ENCODE measurements at places on chromosomes 2 and 18.

DNA sequence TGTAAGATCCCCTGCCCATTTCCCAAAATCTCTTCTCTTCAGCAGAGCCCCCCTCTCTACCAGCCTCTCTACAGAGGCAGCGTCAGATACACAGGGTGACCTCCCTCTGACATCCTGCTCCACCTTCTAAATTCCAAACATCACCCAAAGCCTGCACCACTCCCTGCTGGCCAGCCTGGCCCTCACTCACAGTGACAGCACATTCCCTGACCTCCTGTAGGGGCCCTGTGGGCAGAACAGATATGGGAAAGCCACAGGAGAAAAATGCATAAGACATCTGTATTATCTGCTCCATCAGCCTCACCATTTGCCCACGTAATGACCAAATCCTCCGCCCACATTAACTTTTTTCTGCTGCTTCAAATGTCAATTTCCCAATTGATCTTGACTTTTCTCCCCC is 40.6 kb downstream of the TRABD2A start:
- DNase-seq, result peak; percentile 37

- DNase-seq, result no peak
Observed at GRCh38 chr18:72675394-72675793, 131.3 kb upstream of the CBLN2 start.

- no peak for DNase-seq
Observed at GRCh38 chr2:3948191-3948590, 244.8 kb downstream of the DCDC2C start.

GRCh38 chr18:47953471-47953931 is 23.0 kb upstream of the SMAD2 start:
- peak; percentile 44 for DNase-seq

DNA sequence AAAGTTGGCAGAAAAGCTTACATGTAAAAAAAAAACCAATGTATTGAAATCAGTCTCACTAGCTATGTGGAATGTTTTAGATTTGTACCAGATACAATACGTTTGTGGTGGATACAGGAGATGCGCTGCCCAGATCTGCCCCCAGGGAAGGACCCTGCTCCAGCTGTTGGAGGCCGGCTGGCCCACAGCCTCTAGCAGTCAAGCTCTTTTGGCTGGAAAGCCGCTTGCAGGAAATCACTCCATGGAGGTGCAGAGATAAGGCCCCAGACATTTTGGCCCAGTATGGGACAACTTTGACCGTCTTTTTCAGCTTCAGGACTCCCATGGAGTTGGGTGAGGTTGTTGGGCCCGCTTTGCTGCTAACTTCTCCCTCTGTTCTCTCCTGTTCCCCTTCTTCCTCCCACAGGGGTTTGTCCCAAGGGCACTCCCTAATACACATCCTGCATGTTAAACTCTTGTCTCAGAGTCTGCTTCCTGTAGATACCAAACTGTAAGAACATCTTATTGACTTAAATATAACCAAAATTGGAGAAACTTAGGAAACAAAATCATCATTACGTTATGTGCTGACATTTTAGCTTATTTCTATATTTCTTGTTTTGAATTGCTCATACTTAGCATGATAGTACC is 1.7 kb upstream of the QPCT start:
- no peak for DNase-seq

GRCh38 chr2:13495051-13495450 is 778.3 kb downstream of the TRIB2 start:
- DNase-seq, result no peak

DNA sequence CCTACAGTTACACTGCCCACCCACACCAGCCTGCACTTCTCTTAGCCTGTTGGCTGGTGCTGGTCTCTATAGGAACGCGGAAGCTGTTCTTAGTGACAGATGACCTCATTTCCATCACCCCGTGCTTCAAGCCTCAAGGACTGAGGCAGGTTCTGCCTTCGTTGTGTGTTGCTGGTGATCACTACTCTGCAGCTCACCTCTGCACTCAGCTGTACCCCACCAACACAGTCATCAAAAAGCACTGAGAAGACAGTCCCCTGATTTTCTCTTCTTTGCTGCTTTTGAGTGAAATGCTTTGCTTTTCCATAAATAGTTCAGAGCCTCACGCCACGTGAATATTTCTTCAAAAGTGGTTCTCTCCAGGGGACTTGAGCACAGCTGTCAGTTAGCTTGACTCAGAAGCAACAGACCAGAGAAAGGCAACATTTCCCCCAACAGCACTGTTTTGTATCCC is 225.7 kb upstream of the CCDC150 start:
- DNase-seq, result no peak

- DNase-seq, result peak; percentile 87
Observed at GRCh38 chr2:39513641-39514094, 76.6 kb upstream of the MAP4K3 start.

GRCh38 chr2:50529600-50530218 is 502.2 kb downstream of the NRXN1 start:
- DNase-seq, result no peak

DNA sequence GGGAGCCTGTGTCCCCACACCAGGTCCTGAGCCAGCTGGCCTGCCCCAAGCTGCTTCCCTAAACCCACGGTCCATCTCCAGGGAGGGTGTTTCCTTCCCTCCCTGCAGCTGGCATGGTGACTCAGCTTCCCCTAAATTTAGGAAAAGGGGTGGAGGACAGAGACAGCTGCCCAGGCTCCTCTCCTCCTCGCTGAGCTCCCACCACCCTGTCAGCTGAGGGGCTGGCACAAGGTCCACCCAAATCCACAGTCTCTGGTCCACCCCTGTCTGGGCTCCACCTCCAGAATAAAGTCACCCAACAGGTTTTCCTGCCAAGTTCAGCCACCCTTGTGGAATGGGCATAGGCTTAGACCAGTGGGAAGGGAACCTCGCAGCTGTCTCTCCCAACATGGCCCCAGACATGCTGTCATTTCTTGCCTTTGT is 156.5 kb downstream of the TNS1 start:
- DNase-seq, result no peak

GRCh38 chr2:236852977-236853374 is 232.7 kb upstream of the COPS8 start:
- no peak for DNase-seq

DNA sequence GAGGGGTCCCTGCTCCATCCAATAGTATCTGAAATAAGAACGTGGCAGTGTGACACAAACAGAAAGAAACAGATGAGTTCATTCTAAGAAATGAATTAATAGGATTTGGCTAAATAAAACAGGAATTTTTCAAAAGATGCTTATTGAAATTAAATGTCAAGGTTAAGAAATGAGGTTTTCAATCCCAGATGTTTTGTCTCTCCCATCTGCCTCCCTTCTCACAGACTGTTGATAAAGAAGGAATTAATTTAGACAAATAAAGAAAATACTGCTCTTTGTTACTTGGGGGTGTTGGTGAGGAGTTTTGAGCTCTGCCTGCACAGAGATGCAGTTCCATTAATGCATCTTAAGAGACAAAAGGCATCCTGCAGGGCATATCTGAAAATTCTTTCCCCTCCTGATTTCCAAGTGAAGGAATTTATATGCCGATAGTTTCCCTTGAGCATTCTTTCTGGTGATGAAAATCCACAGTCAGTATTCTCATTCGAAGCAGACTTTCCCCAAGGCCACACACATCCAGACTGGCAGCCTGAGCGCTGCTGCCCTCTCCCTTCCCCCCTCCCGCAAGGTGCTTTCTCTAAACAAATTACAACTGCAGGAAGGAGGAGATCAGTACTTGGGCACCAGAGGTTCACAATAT is 385.4 kb upstream of the RND3 start:
- no peak for DNase-seq

- no peak for DNase-seq
Observed at GRCh38 chr2:221103930-221104329, 468.2 kb downstream of the EPHA4 start.

GRCh38 chr18:2111456-2111855 is 459.8 kb downstream of the METTL4 start:
- no peak for DNase-seq

- DNase-seq, result no peak
Observed at GRCh38 chr2:42369532-42370229, 8.7 kb upstream of the COX7A2L start.

- no peak for DNase-seq
Observed at GRCh38 chr2:113818382-113818951, 62.0 kb upstream of the SLC35F5 start.

- no peak for DNase-seq
Observed at GRCh38 chr2:10912076-10912731, 470 bp downstream of the KCNF1 start.

GRCh38 chr18:54529444-54529843 is 61.6 kb upstream of the DYNAP start:
- no peak for DNase-seq

DNA sequence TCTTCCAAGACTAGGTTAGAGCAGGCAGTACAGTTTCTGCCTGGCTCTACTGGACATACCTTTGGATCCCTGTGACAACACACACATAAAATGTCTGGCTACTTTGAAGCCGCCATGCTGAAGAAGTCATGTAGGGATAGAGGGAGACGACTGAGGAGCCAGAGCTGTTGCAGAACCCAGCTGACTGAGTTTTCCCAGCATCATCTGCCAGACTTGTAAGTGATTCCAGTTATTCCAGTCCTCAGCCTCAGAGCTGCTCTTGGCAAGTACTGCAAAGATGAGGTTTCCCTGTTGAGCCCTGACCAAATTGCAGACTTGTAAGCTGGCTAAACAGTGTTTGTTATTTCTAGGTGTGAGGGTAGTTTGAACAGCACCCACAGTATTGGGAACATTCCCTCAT is 31.5 kb upstream of the TSPYL6 start:
- DNase-seq, result no peak

- no peak for DNase-seq
Observed at GRCh38 chr2:225584796-225585195, 185.3 kb downstream of the NYAP2 start.

GRCh38 chr18:70036771-70037347 is 89.2 kb upstream of the CD226 start:
- DNase-seq, result no peak

DNA sequence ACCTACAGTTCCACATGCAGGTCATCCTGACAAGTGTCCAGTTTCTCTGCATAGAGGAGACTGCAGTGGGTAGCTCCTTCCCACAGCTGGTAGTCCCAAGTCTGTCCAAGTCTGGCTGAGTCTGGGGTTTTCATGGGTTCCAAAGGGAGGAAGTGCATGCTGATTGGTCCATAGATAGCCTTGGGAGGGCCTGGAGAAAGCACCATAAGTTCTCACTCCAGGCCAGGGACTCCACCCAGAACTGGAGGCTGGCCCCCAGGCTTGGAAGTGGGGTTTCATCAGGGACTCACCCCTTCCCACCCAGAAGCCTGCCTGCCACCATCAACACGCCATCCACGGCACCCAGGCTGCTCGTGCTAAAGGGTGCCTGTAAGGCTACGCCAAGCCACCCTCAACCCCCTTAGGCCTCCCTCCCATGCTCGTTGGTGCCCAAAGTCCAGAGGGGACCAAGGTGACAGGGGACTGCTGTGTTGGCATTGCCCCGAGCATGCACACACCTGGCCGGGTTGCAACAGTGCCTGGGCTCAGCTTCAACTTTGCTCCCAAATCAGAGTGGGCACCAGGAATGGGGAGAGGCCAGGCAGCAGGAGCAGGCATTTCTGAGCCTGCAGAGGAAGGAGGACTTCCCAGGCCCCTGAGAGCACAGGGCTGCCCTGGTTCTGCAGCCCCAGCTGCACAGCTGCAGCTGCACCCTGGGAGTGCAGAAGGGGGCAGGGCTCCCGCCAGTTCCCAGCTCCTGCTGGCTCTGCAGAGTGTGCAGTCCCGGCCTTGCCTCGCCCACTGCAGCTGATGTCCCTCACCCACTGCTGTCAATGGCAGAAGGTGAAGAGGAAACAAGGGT is 116.5 kb upstream of the MAP2 start:
- no peak for DNase-seq

DNA sequence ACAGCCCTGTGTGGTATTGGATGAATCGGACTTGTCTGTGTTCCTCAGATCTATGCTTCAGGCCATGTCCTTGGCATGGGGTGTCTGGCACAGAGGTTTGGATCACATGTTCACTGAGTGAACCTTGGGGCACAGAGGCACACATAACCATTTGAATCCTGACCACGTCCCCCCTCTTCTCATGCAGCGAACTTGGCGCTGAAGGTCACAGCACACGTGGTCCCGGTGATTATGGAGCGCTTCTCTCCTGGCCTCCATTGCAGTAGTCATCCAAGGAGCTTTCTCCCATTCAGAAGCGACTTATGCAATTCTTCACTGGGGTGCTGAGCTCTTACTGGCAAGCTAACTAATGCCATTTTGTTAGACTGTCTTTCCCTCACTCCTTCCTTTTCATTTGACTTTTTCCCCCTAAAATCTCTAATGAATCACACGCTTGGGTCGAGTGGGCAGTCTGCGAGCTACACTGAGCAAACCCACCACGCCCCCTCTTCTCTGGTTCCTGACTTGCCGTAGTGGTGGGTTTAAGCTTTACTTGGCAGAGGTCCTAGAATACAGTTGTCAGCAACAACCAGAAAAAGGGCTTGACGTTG is 59.4 kb downstream of the KCNG2 start:
- DNase-seq, result no peak

DNA sequence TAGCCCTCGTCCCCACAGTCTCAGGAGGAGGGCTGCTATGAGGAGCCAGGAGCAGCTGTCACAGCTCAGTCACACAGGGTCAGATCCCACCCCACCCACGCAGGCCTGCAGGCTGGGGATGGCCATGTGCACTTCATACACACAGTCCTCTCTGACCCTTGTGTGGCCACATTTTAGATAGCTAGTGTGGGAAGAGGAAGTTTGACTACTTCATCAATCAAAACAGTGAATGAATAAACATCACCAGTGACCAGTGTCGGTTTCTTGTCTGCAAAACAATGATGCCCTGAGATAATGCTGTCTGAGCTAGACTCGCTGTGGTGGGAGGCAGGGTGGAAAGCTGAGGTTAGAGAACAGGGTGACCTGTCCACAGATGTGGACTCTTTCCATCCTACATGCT is 107.1 kb downstream of the PIEZO2 start:
- DNase-seq, result no peak

GRCh38 chr18:80041424-80041823 is 7.2 kb downstream of the RBFA start:
- no peak for DNase-seq
